ENCODE measurements at places on chromosomes 3 and 15.

- DNase-seq = no peak
Observed at GRCh38 chr3:142027735-142028134, 121.6 kb downstream of the TFDP2 start.

- DNase-seq = no peak
Observed at GRCh38 chr3:88005066-88005465, 53.7 kb downstream of the CGGBP1 start.

GRCh38 chr3:49998326-49998725, 58.4 kb downstream of the RBM6 start:
- DNase-seq = no peak

GRCh38 chr3:51390246-51391074, 625 bp upstream of the RBM15B start:
- no peak for DNase-seq

DNA sequence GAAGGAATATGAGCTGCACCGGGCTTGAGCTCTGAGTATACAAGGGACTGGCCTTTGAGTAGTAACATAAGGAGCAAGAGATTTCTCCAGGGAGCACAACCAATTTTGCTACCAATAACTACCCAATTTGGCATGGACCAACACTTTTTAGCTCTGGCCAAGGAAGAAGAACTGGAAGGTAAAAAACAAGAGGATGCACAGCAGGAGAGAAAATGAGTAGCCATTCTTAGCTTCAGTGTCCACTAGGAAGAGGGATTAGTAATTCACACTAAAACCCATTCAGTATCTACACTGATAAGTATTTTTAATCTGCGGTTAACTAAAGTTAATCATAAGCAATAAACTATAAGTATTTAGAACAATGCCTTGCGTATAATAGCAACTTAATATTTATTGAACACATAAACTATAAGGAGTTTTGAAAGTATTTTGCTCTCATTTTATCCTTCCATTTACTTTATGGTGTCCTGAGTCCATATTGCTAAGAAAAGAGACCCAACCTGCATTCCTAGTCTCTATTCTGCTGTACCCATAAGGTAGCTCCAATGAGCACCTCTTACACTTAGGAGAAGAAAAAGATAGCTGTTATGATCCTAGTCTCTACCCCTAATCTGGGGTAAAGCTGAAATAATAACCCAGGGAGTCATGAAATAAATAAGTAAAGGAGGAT, 268.9 kb downstream of the IGSF11 start:
- no peak for DNase-seq

DNA sequence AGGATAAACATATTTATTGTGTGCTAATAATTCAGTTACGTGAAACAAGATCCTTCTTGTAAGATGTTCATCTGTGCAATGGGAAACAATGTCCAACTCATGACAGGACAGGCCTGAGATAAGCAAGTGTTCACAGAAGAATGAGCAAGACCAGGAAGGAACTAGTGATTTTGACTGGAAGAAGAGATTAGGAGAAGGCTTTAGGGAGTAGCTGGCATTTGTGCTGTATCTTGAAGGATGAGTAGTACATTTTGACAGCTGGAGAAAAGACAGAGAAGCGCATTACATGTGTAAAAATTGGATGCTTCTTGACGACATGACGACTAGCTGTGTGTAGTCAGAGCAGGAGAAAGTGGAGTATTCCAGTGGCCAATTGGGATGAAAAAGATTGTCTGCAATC, 48.4 kb downstream of the GBE1 start:
- DNase-seq = no peak

GRCh38 chr3:9224490-9224889, 25.0 kb downstream of the SRGAP3 start:
- DNase-seq = no peak

GRCh38 chr3:169813278-169813677, 574 bp upstream of the LRRC34 start:
- no peak for DNase-seq

- DNase-seq = no peak
Observed at GRCh38 chr3:131444180-131444579, 58.6 kb downstream of the MRPL3 start.

- no peak for DNase-seq
Observed at GRCh38 chr3:113594066-113594465, 61.7 kb downstream of the SIDT1 start.

- DNase-seq = no peak
Observed at GRCh38 chr3:174208161-174208560, 651.0 kb upstream of the NAALADL2 start.

DNA sequence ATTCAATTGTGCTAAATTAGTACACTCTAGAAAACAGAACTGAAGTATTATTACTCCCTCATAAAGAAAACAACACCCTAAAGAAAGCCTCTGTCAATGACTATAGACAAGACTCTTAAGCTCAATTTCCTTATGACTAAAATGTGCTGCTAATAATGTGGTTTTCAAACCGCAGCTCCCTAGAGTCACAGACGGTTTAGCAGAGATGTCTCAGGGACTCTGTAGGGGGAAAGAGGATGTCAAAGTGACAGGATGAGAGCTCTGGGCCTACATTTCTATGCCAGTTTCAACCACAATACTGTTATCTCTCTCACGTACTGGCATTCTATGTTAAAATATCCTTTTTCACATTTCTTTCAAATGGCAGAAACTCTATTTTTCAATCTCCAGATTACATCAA, 37.6 kb upstream of the WDR49 start:
- no peak for DNase-seq

DNA sequence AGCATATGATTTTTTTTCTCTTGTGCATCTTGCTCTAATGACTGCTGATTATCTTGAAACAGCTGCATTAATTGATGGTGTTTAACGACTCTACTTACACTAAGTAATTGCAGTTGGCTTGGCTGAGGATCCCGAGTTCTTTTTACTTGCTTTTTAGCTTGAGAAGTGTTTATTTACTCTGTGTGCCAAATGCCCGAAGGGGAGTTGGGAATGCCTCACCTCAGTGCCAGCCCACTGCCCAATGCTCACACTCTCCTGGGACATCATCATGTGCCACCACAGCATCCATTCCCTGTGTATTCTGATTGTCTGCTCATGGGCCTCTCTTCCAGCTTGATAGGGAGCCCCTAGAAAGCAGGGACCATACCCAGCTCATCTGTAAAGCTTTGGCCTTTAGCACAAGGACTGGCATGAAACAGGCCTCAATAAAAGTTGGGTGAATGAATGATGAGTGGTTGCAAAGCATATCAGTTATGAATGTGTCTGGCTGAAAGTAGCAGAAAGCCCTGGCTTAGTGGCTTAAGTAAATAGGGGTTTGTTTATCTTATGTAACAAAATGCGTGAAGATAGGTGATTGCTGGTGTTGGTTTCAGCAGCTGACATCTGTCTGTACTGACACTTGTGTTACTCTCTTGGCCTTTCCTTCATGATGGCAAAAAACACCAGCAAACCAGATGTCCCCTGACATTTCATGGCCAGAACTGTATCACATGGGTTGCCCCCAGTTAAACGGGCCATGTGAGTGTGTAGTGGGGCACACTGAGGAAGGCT, 8.1 kb downstream of the PXYLP1 start:
- DNase-seq = no peak

- no peak for DNase-seq
Observed at GRCh38 chr3:142650001-142650693, 54.0 kb downstream of the PLS1 start.

DNA sequence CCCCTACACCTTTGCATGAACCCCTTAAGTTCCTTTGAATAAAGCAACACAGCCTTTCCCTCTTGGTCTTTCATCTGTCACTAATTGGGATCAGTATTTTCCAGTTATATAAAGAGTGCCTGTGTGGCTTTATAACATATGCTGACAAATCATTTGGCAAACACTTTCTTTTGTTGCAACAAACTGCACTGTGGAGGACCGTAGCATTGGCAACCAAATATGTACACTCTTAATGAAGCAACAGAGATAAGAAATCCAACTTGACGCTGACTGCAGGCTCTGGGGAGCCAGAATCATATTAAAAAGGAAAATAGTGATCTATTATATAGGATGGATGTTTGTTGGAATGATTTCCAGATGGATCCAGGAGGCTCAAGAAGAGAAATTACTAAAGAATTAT, 120.1 kb upstream of the PRICKLE2 start:
- no peak for DNase-seq

GRCh38 chr3:105606016-105606415, 239.3 kb downstream of the ALCAM start:
- DNase-seq = no peak

DNA sequence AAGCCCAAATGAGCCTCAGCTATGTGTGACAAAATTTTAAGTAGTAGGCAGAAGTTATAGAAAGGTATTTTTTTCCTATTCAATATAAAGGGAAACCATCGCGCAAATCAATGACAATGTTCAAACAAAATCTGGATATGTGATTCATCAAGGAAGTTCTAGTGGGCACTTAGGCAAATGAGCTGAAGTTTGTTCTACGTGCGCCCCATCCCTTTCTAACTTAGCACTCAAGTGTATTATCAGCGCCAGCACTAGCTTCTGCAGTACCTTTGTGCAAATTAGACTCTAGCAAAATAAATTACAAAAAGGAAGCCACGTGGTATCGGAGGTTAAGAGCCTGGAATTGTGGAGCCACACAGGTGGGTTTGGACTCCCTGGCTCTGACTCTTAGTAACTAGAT, 91.1 kb downstream of the TBL1XR1 start:
- DNase-seq = no peak

DNA sequence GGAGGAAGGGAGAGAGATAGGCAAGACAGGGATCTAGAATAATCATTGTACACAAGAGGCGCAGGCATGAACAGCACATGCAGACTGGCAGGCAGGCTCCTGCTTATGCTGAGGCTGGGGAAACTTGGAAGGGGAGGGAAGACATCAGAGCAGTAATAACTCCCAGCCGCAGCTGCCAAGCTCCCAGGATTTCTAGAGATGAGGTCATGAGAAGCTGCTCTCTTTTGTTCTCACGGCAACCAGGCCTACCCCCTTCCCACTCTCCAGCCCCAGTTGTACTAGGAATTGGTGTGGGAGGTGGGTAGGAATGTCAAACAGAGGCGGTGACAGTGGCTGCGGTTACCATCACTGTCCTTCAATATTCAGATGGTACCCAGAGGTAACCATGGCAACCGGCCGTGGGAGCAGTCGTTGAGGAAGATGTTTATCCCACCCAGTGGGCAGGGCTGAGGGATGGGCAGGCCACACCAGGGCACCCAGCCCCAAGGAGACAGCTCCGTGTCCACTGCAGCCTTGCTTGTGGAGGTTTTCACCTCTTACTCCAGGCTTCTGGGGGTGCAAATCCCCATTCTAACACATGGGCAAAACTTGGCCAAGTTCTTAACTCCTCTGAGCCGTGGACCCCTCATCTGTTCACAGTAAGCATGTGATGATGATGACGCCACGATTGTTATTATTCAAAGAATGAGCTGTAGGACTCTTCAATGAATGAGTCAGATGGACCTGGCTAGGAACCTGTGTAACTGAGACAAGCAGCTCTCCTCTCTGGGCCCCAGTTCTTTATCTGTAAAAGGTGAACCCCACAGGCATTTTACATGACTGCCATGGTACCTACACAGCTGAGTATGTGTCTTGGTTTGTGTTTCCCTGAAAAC, 360.8 kb upstream of the PROK2 start:
- no peak for DNase-seq

DNA sequence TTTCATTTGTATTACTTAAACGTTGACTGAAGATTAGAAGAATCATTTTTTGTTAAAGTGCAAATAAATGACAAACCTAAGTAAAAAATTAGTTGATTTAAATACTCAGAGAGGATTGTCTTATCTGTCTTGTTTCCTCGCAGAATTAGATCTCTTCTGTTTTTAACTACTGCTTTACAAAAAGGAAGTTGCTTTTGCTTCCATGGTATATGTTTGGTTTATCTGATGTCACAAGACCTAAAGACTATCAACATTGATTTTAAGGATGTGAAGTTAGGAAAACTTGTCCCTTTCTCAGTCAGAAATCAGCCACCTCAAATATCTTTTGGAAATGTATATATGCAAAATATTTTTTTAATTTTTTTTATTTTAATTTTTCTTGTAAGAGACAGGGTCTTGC, 28.7 kb downstream of the GPR171 start:
- DNase-seq = no peak

GRCh38 chr3:18679238-18679637, 254.1 kb upstream of the SATB1 start:
- no peak for DNase-seq

- DNase-seq = no peak
Observed at GRCh38 chr3:27553886-27554540, 69.8 kb upstream of the SLC4A7 start.

DNA sequence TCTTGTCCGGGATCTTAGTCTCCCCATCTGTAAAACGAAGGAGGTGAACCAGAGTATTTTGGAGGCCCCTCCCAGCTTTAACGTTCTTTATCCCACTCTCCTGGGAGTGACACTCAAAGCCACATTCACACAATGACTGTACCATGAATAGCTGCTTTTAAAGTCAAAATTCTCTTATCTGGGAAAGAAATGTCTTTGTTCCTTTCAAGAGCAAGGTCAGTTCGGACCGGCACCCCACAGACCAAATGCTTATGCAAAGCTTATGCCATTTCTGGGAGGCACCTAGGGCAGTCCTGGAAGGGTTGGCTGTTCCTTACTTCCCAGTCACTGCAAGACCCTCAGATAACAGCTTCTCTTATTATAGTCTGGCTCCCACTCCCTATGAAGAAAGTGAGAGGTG, 53.5 kb upstream of the WNT5A start:
- DNase-seq = no peak

DNA sequence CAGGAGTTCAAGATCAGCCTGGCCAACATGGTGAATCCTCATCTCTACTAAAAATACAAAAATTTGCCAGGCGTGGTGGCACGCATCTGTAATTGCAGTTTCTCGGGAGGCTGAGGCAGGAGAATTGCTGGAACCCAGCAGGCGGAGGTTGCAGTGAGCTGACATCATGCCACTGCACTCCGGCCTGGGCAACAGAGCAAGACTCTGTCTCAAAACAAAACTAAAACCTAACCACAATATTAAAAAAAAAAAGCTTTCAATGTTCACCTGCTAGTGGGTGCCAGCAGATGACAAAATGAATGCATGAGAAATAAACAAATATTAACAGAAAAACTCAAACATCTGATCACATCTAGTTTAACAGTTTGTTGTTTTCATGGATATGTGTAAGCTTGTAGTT, 9.0 kb downstream of the SLC24A1 start:
- DNase-seq = no peak

GRCh38 chr15:43517354-43518196, at the start of gene MAP1A:
MAP1A (plus strand) TSS chr15:43517608; CDS start chr15:43521474, 3,866 bp downstream.
- no peak for DNase-seq

GRCh38 chr3:114327665-114328064, 33.8 kb downstream of the TIGIT start:
- DNase-seq = no peak

- DNase-seq = no peak
Observed at GRCh38 chr3:59317386-59317785, 267.6 kb upstream of the CFAP20DC start.

- DNase-seq = no peak
Observed at GRCh38 chr3:154971341-154971740, 108.8 kb upstream of the MME start.

DNA sequence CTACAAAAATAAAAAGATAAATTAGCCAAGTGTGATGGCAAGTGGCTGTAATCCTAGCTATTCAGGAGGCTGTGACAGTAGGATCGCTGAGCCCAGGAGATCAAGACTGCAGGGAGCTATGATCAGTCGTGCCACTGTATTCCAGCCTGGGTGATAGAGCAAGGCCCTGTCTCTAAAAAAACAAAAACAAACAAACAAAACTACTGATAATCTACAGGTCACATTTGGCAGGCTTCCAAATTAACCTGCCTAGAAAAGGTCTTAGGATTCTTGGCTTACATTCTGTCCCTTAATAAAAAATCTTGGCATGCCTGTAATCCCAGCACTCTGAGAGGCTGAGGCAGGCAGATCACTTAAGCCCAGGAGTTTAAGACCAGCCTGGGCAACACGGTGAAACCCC, 33.4 kb upstream of the SETD2 start:
- DNase-seq = no peak

- DNase-seq = no peak
Observed at GRCh38 chr15:43218908-43219706, 1.7 kb downstream of the EPB42 start.
